EH (cell line): ENCODE measurements at places on chromosomes 2 and 18.

DNA sequence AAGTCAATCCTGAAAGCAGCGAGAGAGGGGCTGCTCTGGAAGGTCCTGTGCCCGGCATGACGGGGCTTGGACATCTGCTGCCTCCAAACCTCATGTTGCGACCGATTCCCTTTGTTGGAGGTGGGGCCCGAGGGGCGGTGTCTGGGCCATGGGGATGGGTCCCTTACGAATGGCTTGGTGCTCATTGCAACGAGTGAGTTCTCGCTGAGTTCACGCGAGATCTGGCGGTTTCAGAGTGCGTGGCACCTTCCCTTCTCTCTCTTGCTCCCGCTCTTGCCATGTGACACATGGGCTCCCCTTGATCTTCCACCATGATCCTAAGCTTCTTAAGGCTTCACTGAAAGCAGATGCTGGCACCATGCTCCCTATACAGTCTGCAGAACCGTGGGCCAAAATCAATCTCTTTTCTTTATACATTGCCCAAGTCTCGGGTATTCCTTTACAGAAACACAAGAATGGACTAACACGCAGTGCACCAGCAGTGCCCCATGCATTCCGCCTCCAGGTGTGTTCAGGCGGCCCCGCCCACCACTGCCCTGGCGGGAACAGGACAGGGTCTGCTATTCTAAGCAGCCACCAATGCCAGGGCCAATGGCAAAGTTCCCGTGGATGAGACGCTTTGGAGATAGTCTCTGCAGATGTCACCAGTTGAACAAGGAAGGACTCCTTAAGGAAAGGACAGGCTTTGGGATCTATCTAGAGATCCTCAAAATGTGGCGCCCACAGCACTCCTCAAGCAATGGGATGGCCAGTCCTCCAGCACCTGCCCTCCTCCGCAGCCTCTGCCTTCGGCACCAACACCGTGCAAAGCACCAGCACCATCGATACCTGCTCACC is 63.4 kb downstream of the ZNF516 start:
- DNase-seq, result no peak

DNA sequence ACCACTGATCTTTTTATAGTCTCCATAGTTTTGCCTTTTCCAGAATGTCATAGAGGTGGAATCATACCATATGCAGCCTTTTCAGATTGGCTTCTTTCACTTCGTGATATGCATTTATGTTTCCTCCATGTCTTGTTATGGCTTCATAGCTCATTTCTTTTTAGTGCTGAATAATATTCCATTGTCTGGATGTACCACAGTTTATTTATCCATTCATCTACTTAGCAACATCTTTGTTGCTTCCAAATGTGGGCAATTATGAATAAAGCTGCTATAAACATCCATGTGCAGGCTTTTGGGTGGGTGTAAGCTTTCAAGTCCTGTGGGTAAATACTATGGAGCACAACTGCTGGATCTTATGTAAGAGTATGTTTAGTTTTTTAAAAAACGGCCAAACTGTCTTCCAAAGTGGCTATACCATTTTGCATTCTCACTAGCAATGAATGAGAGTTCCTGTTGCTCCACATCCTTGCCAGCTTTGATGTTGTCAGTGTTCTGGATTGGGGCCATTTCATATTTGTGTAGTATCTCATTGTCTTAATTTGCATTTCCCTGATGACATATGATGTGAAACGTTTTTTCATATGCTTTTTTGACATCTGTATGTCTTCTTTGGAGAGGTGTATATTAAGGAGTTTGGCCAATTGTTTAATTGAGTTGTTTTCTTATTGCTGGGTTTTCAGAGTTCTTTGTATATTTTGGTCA is 20.6 kb downstream of the STPG4 start:
- DNase-seq, result peak; percentile 27

DNA sequence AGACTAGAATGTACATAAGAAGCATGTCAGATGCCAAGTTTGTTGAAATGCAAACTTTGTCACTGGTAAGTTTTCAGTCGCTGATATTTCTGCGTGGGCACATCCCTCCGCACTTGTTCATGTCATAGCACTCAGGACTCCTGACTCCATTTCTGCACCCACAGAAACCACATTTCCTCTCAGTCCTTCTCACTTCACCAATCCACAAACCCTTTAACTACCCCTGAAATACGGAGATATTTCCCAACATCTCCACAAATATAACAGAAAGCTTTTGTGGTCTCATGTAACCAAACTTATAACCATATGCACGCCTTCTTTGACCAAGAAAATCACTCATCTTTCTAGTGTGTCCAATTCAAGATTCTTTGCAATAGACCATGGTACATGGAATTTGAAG is 276.9 kb upstream of the ERBB4 start:
- DNase-seq, result no peak

DNA sequence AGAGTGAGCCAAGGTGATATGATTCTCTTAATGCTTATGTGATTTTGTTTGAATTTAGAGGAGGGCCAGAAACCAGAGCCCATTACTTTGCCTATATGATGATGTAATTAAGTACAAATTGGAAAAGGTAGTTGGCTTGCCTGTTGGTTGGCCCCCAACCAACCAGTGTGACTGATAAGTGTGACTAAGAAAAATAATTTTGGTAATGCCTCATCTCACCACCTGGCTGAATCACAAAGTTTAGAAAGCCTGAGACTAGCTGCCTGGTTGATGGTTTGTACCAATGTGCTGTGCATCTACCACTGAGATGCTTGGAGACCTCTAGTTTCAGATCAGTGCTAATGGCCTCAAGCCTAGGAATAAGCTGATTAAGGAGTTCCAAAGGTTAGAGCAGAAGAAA is 338.7 kb downstream of the CDH2 start:
- peak; percentile 7 for DNase-seq

DNA sequence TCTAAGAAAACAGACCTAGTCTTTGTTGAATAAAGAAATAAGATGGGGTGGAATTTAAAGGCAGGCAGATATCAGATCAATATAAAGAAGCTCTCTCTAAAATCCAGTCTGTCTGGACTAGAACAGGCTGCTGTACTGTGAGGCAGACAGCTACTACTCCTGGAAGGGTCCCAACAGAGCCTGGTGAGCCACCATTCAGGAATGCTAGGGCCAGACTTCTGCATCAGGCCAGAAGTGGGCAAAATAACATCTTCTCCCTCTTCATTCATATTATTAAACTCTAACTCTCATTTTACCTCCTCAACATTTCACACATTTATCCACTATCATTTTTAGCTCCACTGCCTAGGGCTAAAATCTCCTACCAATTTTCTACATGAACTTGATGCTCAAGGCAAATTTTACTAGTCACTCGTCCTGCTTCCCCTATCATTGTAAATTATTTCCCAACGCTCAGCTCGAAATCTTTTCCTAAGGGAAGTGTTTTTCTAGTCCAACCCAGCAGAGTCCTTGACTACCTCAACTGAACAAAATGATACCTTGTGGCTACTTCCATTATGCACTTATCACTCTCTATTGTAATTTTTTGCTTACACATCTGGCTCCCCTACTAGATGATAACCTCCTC is 45.2 kb upstream of the GLS start:
- peak; percentile 93 for DNase-seq

DNA sequence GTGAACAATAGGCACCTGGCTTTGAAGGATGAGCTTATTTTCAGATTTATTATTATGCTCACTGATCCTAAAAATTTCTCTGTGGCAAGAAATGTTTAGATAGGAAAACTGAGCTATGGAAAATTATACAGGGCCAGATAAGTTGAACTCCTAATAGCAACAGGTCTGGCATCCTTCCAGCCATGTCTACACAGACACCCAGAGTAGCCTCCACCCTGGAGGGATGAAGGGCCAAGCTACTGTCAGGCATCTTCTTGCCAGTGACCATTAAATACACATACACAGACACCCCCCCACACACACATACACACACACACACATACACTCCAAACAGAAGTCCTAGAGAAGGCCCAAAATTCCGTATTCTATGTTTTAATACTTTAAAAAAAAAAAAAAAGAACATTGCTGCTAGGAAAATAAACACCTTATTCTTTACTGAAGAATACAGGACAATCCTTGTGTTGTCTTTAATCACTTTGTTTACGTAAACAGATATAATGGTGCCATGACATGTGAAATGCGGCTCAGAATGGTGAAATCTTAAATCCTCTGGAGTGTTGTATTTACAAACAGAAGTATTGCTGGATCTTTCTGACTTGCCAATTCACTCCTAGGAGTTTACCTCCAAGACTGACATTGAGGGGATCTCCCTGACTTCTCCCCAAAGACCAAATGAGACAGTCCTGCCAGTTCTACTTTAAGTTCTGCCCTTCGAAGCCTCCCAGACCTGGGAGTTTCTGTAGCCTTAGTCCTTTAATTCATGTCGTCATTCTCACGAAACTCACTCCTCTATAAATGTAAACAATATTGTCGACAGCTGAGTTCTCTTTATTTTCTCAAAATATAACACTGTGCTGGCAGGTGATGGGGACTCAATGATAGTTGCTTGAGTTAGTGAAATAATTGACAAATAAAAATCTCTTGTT is 163.1 kb downstream of the ANTXR1 start:
- no peak for DNase-seq

GRCh38 chr18:58497845-58498244 is 131.0 kb downstream of the ALPK2 start:
- peak; percentile 82 for DNase-seq

- DNase-seq, result no peak
Measured at GRCh38 chr2:39781697-39782096, 2.6 kb upstream of the THUMPD2 start.

GRCh38 chr2:226791056-226791486 is 8.5 kb downstream of the IRS1 start:
- DNase-seq, result peak; percentile 73

DNA sequence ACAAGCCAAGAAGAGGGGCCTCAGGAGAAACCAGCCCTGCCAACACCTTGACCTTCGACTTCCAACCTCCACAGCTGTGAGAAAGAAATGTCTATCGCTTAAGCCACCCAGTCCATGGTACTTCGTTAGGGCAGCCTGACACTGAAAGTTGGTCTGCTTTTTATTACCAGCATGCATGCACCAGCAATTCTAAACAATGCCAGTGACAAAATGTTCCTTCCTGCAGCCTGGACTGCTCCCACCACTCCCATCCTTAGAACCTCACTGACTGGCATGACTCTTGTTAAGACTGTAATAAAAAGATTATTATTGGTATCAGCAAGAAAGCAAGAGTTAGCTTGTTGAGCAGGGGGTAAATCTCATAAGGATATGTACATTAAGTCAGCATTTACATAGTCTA is 33.6 kb downstream of the TMEM177 start:
- no peak for DNase-seq
